RWPE2 (cell line): ENCODE measurements at places on chromosomes 4 and X.
A peak's percentile ranks its signal among the peaks of the same experiment; 100 is the strongest.

DNA sequence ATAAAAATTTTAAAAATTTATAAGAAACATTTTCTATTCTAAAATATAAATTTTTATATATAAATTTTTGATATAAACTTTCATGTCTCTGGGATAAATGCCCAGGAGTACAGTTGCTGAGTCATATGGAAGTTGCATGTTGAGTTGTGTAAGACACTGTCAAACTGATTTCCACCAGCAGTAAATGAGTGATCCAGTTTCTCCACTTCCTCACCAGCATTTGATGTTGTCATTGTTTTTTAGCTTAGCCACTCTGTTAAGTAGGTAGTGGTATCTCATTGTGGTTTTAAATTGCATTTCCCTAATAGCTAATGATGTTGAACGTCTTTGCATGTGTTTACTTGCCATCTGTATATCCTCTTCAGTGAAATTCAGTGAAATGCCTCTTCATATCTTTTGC lies 66.5 kb downstream of the MAMLD1 start:
- DNase-seq = no peak
- no peak overlapping the region for H3K27ac ChIP-seq
- H3K4me3 ChIP-seq = no peak overlapping the region
- H3K36me3 ChIP-seq = no peaks in the 10 kb centered on the region
- H3K4me1 ChIP-seq = no peaks in the 10 kb centered on the region

GRCh38 chr4:101157415-101158133 lies 189.8 kb downstream of the PPP3CA start:
- H3K4me1 ChIP-seq = peaks cover 52% of the 10 kb centered on the region
- H3K27ac ChIP-seq = peak overlapping the region; percentile 76
- no peaks in the 10 kb centered on the region for H3K36me3 ChIP-seq
- no peak for DNase-seq
- H3K27me3 ChIP-seq = no peaks in the 10 kb centered on the region

- H3K36me3 ChIP-seq = peaks cover 44% of the 10 kb centered on the region
- no peak overlapping the region for H3K4me3 ChIP-seq
- H3K27ac ChIP-seq = no peak overlapping the region
- DNase-seq = no peak
- H3K4me1 ChIP-seq = no peaks in the 10 kb centered on the region
- H3K27me3 ChIP-seq = no peaks in the 10 kb centered on the region
These were observed 26.6 kb upstream of the HTRA3 start for GRCh38 chr4:8242782-8243560.

GRCh38 chr4:176971576-176972115 lies 178.9 kb upstream of the VEGFC start:
- H3K27ac ChIP-seq = no peak overlapping the region
- DNase-seq = no peak
- peaks cover 4% of the 10 kb centered on the region; the same call in 1 of the 2 replicates for H3K36me3 ChIP-seq
- H3K4me1 ChIP-seq = no peaks in the 10 kb centered on the region

DNA sequence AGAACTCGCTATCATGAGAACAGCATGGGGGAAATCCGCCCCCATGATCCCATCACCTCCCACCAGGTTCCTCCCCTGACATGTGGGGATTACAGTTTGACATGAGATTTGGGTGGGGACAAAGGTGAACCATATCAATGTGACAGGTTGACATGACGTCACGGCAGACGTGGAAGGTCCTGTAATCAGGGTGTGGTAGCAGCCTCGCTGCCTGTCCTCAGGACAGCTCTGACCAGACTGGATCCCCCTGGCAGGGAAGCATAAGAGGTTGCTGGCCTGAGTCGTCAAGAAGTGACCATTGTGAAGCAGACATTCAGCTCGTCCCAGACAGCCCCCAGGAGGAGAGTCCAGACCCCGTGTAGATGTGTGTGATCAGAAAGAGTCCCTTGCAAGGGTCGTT lies 104.6 kb downstream of the TNIP2 start:
- peaks cover 40% of the 10 kb centered on the region for H3K36me3 ChIP-seq
- no peak for DNase-seq
- H3K27ac ChIP-seq = no peak overlapping the region
- H3K4me3 ChIP-seq = no peak overlapping the region
- no peaks in the 10 kb centered on the region for H3K4me1 ChIP-seq

- no peaks in the 10 kb centered on the region for H3K4me1 ChIP-seq
- H3K27ac ChIP-seq = no peak overlapping the region
- no peaks in the 10 kb centered on the region for H3K27me3 ChIP-seq
- DNase-seq = no peak
- no peak overlapping the region for H3K4me3 ChIP-seq
- H3K36me3 ChIP-seq = no peaks in the 10 kb centered on the region
These were observed 194.4 kb upstream of the LDB2 start for GRCh38 chr4:17092736-17093437.

GRCh38 chrX:129523079-129523911 lies at the start of gene SMARCA1:
SMARCA1 (minus strand) TSS chrX:129523490; CDS start chrX:129523370, 120 bp downstream.
- H3K4me3 ChIP-seq = peak within 1 kb of the TSS; percentile 64
- DNase-seq = peak; percentile 26
- H3K27me3 ChIP-seq = no peaks in the 10 kb centered on the region

DNA sequence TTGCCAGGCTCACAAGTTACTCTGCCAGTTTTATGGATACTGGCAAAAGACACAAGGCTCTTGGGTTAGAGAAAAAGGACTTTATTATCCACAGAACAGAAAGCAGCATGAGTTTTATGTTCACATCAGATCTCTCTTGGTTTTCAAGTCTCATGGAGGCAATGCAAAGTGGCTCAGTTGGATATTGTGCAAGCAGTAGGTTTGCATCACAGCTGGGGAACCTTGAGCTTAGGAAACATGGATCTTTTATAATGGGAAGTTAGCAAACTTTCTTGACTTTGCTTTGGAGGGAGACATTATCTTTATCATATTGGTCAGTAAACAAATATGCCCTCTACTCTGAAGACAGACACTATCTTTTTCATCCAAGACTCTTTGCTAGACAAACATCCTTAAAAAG lies 109.2 kb upstream of the GRPR start:
- no peak overlapping the region for H3K4me3 ChIP-seq
- no peaks in the 10 kb centered on the region for H3K4me1 ChIP-seq
- H3K36me3 ChIP-seq = no peaks in the 10 kb centered on the region
- H3K27me3 ChIP-seq = no peaks in the 10 kb centered on the region
- DNase-seq = no peak
- no peak overlapping the region for H3K27ac ChIP-seq

DNA sequence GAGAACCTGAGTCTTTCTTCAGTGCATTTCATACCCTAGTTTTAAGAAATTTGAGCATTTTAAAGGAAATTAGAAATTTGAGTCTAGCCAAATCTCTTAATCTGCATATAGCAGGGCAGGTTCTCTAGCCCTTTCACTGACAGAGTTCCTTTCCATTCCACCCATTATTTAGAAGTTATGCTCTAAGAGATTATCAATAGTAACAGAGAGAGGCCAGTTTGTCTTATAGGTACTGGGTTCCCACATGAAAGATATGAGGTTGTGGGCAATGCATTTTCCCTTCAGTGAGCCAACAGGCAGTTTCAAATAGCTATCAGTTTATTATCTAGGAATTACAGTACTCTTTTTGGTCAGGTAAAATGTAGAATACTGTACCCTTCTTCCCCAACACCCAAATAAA lies 7.3 kb upstream of the GALNT7 start:
- no peak overlapping the region for H3K4me3 ChIP-seq
- no peaks in the 10 kb centered on the region for H3K27me3 ChIP-seq
- no peaks in the 10 kb centered on the region for H3K4me1 ChIP-seq

- H3K36me3 ChIP-seq = no peaks in the 10 kb centered on the region
- H3K4me1 ChIP-seq = no peaks in the 10 kb centered on the region
- no peak overlapping the region for H3K4me3 ChIP-seq
- no peaks in the 10 kb centered on the region for H3K27me3 ChIP-seq
- no peak for DNase-seq
These were observed 87.3 kb upstream of the CPEB2 start for GRCh38 chr4:14915018-14915417.

- H3K27ac ChIP-seq = no peak overlapping the region
- no peaks in the 10 kb centered on the region for H3K4me1 ChIP-seq
- no peak overlapping the region for H3K4me3 ChIP-seq
- no peaks in the 10 kb centered on the region for H3K36me3 ChIP-seq
- no peaks in the 10 kb centered on the region for H3K27me3 ChIP-seq
- no peak for DNase-seq
These were observed 460.6 kb downstream of the NAF1 start for GRCh38 chr4:162706051-162706450.
